ENCODE measurements at places on chromosomes 2 and 18. TPM values are rescaled to one million over a fixed set of nuclear protein-coding genes. Genes with fewer than 3 reads are reported as not detected.

Gene CIB4
- not detected for total RNA-seq

Gene COL4A3
- 0.49 TPM for total RNA-seq

Gene LANCL1
- 33.7 TPM for total RNA-seq

Gene ZBTB7C
- 0.42 TPM for total RNA-seq

Gene IL37
- total RNA-seq = not detected

Gene PTH2R
- total RNA-seq = not detected

Gene GKN2
- total RNA-seq = not detected

Gene ACVR1
- 41.4 TPM for total RNA-seq

Gene KCNE4
- total RNA-seq = not detected

Gene TM4SF20
- not detected for total RNA-seq

Gene TNFAIP6
- total RNA-seq = 1.8 TPM

Gene PXDN
- total RNA-seq = 114 TPM

Gene CDCA7
- 6.2 TPM for total RNA-seq

Gene SLC11A1
- 0.09 TPM for total RNA-seq

Gene MERTK
- 0.49 TPM for total RNA-seq

Gene LIMS2
- total RNA-seq = not detected

Gene LYG1
- total RNA-seq = 1.2 TPM

Gene OSR1
- 1.3 TPM for total RNA-seq

Gene C2orf66
- 0.98 TPM for total RNA-seq

Gene DNER
- total RNA-seq = 49.2 TPM

Gene TPO
- total RNA-seq = not detected

Gene MYL12B
- total RNA-seq = 229 TPM

Gene SERPINB13
- total RNA-seq = not detected

Gene PTPRN
- total RNA-seq = not detected
